IMR-90 (cell line): ENCODE measurements at places on chromosomes 3 and 15.

DNA sequence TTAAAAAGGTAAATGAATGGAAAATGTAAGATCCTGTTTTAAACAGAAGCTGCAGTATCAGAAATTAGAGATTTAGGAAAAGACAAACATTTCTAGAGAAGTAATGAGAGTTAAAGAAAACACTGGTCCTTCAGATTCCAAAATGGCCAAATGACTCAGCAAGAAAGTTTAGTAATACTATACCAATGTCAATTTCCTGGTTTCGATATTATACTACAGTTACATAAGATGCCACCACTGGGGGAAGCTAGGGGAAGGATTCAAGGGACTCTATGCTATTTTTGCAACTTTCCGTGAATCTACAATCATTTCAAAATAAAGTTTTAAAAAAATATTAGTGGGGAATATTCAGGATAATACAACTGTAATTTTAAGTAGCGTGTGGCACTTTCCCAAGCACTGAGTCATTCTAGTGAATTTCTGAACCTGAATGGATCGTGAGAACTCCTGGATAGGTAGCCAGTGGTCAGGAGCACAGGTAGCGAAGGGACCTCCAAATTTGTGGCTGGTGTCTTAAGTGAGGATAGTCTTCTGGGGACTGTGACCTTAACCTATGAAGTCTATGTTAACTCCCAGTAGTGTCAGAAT is 37.6 kb downstream of the TMCC1 start:
- DNase-seq: peak; percentile 68

- DNase-seq: no peak
Observed at GRCh38 chr3:462851-463250, 266.3 kb downstream of the CHL1 start.

- no peak for DNase-seq
Observed at GRCh38 chr3:135759651-135760050, 205.9 kb upstream of the PPP2R3A start.

GRCh38 chr3:38984110-38984509 is 67.6 kb downstream of the SCN11A start:
- no peak for DNase-seq

DNA sequence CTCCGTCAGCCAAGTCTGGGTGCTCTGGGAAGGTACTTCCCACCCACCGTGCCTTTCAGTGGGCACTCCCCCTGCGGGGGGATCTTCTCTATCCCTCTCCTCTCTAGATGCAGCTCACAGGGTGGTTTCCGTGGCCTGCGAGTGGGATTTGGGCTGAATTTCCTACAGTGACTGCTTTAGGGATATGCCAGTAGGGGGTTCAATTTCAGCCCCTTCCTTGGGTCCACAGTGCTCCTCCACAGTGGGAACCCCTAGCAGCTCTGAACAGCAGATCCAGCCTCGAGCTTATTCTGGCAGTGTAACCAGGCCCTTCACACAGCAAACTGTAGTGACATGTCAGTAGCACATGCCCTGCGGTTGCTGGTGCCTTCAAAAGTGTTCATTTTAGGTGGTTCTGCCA is 155.7 kb downstream of the CHDH start:
- no peak for DNase-seq

GRCh38 chr15:78660584-78660983 is 19.6 kb upstream of the CHRNB4 start:
- no peak for DNase-seq

- no peak for DNase-seq
Observed at GRCh38 chr15:45177285-45177684, 10.5 kb downstream of the SHF start.

DNA sequence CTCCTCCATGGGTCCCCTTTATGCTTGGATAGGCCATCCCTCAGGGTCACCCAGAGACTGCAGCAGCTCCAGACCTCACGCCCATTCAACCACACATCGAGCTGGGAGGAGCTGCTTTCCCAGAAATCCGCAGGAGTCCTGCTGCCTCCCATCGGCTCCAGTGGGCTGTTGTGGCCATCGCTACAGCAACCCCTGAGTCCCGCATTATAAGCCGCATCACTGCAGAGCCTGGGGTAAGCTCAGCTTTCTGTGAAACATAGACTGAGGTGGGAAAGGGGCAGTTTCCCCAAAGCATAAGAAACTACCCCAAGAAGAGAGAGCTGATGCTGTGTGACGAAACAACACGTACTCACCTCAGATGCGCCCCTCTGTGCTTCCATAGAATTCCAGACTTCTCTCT is 35.7 kb downstream of the MRPL46 start:
- no peak for DNase-seq

- no peak for DNase-seq
Observed at GRCh38 chr3:145767909-145768308, 393.1 kb downstream of the PLOD2 start.

- no peak for DNase-seq
Observed at GRCh38 chr3:4409971-4410573, 57.0 kb downstream of the SUMF1 start.
